ENCODE measurements at places on chromosomes 5 and 9.

- DNase-seq = no peak
These were observed 75.8 kb downstream of the OXCT1 start for GRCh38 chr5:41794471-41794870.

- no peak for DNase-seq
These were observed 244.1 kb upstream of the RGMB start for GRCh38 chr5:98529321-98529720.

GRCh38 chr5:72284559-72285423 is 35.2 kb downstream of the MRPS27 start:
- DNase-seq = peak; percentile 66

DNA sequence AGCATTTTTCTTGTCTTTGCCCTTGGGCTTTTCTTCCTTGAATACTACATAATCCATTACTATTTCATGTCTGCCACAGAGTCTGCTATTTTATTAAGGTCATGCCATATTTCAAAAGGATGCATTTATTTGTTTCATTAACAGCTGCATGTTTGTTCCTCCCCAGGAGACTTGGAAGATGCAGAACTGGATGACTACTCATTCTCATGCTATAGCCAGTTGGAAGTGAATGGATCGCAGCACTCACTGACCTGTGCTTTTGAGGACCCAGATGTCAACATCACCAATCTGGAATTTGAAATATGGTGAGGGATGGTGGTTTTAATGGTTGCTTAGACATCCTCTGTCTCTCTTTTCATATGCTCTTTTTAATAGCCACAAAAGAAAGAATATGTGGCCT is 4.0 kb downstream of the IL7R start:
- no peak for DNase-seq

DNA sequence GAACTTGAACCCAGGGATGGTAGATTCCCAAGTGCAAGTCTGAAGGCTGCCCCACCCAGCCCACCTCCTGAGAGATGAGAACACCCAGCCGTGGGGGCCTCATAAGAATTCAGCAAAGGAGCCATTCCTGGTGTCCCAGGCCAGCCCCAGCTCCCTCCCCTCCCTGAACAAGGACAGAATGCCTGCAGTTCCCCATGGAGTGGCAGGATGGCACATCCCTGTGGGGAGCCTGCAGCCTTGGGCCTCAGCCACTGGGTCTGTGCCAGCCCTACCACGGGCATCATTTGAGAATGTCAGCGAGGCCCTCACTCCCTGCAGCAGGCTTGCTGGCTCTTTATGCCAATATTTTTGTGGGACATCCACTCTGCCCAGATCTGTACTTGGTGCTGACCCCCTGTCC is 36.2 kb upstream of the RAPGEF1 start:
- DNase-seq = no peak

- no peak for DNase-seq
These were observed 517.0 kb downstream of the AGTPBP1 start for GRCh38 chr9:85224729-85225128.

DNA sequence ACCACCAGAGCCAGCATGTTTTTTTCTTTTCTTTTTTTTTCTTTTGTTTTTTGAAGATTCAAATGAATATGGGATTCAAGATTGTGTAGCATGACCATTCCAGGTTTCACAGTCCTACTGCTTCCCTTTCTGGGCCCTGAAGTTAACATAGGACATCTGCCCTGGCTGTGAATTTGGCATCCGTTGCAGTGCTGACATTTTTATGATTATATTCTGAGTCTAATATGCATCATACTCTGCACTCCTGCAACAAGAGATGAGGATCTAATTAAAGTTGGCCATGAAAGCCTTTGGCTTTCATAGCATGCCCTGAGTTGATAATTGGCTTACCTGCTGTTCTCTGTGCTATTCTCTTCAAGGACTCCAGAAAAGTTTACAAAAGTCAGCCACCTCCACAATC is 29.8 kb downstream of the C5orf22 start:
- no peak for DNase-seq

All from Karpas-422 (cell line).